ENCODE measurements at places on chromosomes 6 and 20.

DNA sequence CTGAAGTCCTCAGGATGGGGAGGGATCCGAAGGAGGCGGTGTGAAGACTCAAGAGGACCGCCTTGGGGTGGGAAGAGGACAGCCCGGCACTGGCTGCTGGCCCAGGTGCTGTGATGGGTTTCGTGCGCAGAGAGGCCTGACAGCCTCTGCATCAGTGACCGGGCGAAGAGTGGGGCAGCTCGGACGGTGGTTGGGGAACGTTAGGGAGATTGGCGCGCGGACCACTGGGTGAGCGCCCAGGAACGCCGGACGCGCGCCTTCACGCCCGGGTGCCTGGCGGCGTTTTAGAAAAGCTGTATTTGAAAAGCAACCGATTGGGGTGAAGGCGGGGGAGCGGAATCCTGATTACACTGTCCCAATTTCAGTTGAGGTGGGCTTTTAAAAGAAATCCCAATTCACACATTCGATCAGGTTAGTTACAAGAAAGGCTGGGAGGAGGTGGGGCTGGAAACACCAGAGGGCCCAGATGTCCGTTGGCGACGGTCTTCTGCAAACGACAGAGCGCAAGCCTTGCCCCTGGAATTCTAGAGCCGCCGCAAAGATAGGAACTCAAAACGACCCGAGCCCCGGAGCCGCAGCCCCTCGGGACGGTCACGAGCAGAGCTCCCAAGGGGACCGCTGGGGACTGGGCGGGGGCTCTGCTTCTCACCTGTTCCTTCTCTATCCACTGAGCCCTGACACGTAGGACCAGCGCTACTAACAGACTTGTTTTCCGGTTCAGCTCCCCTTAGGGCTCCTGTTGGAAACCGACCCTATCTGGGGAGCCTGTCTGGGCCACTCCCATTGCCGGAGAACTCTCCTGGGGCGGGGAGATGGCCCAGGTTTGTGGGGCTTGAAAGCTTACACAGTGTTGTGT lies 8.5 kb upstream of the TRIM40 start:
- no peak for DNase-seq

DNA sequence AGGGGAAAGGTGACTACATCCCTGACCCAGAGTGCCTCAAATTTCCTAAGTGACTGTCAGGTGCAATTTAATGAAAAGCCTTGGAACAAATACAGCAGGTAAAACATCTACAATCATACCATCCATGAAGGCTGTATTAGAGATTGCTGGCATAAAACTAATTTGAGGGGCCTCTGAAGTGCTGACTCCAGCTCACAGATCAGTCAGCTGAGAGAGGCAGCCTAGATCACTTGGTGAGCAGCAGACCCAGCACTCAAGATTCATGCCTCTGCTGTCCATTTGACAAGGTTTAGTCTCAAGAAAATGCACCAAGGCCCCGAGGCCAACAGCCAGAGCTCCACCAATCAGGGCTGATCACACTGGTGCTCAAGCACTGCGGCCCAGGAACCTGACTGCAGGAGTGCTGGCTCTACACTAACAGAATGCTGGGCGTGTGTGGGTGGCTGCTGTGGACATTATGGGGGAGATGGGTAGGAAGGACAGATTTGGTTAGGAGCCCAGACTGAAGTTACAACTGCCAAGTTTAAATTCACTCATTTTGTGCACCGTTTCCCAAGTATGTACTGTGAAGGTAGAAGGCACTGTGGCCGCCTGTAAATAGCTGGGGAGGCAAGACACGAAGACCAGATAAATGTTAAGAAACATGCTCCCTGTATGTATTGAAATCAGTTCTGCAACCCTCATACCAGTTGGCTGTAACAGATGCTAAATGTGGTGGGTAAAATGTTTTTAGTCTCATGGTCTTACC lies 28.2 kb downstream of the SNX5 start:
- no peak for DNase-seq

- no peak for DNase-seq
Observed at GRCh38 chr6:24477070-24477469, 12.3 kb downstream of the GPLD1 start.

DNA sequence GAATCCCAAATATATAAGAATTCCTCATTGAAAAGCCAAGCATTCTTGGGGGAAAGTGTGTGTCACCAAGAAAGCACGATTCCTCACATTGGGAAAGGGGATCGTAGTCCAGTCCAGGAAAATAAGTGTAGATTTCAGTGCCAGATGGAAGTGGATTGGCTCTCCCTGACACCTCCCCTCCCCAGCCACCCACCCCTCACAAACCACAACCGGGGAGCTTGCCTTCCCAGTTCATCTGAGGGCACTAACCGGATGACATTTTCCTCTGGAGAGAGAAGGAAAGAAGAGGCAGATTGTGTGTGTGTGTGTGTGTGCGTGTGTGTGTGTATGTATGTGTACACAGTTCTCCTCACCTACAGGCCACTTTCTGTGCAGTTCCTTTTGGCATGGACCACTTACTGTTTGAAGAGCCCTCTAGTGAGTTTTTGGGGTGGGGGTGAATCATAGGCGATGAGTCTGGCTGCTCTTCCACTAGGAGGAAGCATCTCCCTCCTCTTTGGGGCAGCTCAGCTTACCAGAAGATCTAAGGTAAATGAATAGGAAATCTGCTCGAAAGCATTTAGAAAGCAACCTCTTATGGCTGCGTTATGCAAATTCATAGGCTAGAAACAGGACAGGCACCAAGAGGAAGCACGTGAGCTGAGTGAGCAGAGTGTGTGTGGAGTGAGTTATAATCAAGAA lies 20.8 kb downstream of the DAAM2 start:
- peak; percentile 99 for DNase-seq

- no peak for DNase-seq
Observed at GRCh38 chr20:3749689-3750531, 17.4 kb downstream of the HSPA12B start.

DNA sequence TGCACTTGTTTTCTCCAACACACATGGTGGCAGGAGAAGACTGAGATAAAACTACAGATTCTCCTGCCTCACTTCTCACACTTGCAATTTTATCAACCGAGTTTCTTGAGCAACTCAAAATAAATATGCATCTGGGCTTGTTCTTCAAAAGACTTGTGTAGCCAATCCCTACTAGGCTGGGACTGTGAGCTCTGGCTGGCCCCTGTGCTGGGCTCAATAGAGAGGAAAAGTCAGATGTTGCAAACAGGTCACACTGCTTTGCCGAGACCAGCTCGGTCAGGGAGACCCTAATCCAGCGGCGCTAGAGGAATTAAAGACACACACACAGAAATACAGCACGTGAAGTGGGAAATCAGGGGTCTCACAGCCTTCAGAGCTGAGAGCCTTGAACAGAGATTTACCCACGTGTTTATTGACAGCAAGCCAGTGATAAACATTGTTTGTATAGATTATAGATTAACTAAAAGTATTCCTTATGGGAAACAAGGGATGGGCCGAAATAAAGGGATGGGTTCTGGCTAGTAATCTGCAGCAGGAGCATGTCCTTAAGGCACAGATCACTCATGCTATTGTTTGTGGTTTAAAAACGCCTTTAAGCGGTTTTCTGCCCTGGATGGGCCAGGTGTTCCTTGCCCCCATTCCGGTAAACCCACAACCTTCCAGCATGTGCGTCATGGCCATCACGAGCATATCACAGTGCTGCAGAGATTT lies 32.7 kb downstream of the FAM50B start:
- no peak for DNase-seq

DNA sequence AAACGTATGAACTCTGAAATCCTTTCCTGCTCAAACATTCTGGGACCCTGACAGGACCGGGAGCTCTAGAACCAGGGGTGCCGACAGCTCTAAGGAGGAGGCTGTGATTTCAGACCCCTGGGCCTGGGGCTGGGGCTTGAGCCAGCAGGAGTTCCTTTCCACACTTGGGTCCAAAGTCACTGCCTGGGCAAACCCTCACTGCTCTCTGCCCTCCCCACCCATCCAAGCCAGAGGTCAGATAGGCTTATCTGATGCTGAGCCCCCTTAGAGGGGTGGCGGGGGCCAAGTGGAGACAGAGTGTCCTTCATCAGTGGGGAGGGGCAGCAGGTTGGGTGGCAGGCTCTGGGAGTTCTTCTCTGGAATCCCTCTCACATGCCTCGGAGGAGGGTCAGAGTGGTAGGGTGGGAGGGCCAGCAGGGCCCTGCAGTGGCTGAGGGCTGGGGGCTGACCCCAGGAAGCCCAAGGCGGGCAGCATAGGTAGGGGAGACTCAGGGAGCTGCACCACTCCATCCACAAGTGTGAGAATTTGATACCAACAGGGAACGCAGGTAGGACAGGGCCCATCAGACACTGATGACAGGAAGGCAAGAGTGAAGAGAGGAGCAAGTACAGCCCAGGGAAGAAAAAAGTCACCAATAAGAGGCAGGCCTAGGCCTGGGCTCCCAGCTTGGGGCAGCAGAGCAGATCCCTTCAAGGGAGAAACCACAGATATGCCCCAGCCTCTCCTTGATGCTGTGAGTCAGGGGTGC lies 121.0 kb downstream of the MRPL14 start:
- peak; percentile 50 for DNase-seq

- DNase-seq, result no peak
Observed at GRCh38 chr6:11942185-11942864, 69.8 kb upstream of the HIVEP1 start.

DNA sequence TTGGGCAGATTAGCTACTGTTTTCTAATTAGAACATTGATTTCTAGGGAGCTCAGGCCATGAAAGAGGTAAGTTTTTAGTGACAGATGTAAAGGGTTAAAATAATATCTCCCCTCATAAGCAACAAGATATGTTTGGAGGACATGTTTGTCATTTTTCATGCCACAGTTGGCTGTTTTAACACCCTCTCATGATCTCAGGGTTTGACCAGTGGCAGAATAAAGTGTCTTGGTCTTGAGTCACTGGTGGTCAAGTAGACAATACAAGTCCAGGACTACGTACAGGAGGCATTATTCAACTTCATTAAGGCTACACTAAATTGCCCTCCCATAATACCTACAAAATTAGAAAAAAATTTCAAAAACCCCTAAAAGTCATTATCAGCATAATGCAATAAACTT lies 92.6 kb downstream of the F13A1 start:
- DNase-seq, result no peak

DNA sequence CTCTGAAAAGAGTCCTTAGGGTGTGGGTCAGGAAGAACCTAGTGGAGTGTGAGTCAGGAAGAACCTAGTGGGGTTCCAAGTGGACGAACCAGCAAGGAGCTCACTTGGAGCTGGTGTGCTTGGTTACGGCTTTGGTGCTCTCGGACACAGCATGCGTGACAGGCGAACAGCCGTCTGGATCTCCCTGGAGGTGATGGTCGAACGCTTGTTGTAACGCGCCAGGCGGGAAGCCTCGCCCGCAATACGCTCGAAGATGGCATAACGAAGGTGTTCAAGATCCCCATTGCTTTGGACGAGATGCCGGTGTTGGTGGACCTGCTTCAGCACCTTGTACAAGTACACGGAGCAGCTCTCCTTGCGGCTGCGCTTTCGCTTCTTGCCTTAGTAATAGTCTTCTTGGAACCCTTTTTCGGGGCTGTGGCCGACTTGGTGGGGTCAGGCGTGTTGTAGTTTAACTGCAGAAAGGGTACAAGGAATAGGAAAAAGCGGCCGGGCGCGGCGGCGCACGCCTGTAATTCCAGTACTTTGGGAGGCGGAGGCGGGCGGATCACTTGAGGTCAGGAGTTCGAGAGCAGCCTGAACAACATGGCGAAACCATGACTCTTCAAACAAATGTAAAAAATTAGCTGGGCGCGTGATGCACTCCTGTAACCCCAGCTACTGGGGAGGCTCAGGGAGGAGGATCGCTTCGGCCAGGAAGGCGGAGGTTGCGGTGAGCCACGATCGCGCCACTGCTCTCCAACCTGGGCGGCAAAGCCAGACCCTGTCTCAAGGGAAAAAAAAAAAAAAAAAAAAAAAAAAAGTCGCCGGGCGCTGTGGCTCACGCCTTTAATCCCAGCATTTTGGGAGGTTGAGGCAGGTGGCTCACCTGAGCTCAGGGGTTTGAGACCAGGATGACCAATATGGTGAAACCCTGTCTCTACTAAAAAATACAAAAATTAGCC lies 48.0 kb downstream of the OR2B2 start:
- DNase-seq, result peak; percentile 16

GRCh38 chr20:48143435-48144081 lies 358.3 kb upstream of the SULF2 start:
- DNase-seq, result no peak

- DNase-seq, result no peak
Observed at GRCh38 chr6:142683714-142684141, 261.2 kb downstream of the HIVEP2 start.

All from AG10803 (cell line).